Myometrial cell (primary cell): ENCODE measurements at places on chromosomes 13 and 19. TPM values are rescaled to one million over a fixed set of nuclear protein-coding genes. Genes with fewer than 3 reads are reported as not detected.

ONECUT3 gene
- not detected in 2 replicates for total RNA-seq

ZNF490 gene
- total RNA-seq: 2.3 and 6.4 TPM in 2 replicates

ZNF28 gene
- 8.7 and 9.5 TPM in 2 replicates for total RNA-seq

ZNF850 gene
- 0.29 and 0.35 TPM in 2 replicates for total RNA-seq

TMEM143 gene
- total RNA-seq: 2.9 and 8.3 TPM in 2 replicates

GPR4 gene
- total RNA-seq: 0.29 and 0.53 TPM in 2 replicates

C13orf42 gene
- not detected in 2 replicates for total RNA-seq

CCDC8 gene
- total RNA-seq: 22.2 and 22.5 TPM in 2 replicates

ADPRHL1 gene
- 0.86 and 0.89 TPM in 2 replicates for total RNA-seq

OSCAR gene
- under 0.01 TPM in 1 of 2 replicates, not detected in the other for total RNA-seq

CACNG8 gene
- total RNA-seq: under 0.01 TPM in 2 replicates

TMTC4 gene
- 5.5 and 7.6 TPM in 2 replicates for total RNA-seq

PGLYRP1 gene
- total RNA-seq: not detected in 2 replicates

CYP2F1 gene
- total RNA-seq: not detected in 2 replicates

EID2B gene
- 4.3 and 7.2 TPM in 2 replicates for total RNA-seq

EDDM13 gene
- not detected in 2 replicates for total RNA-seq

ZNF575 gene
- not detected in 2 replicates for total RNA-seq

CELF5 gene
- not detected in 2 replicates for total RNA-seq

ZNF709 gene
- total RNA-seq: 0.71 and 1.7 TPM in 2 replicates

SYCN gene
- total RNA-seq: not detected in 2 replicates
